Stimulated activated CD4-positive, alpha-beta T cell treated with anti-CD3 and anti-CD28 coated beads, Interleukin-4, amount 100 ng/mL, for 4 hours (primary cell): ENCODE measurements at places on chromosomes 6 and 20.

GRCh38 chr20:61599541-61599992 lies 347.5 kb downstream of the CDH4 start:
- DNase-seq: no peak

GRCh38 chr20:33893314-33893713 lies 82.2 kb downstream of the CHMP4B start:
- no peak for DNase-seq

GRCh38 chr20:58888521-58889333 lies 36.2 kb downstream of the GNAS start:
- DNase-seq: peak; percentile 81

DNA sequence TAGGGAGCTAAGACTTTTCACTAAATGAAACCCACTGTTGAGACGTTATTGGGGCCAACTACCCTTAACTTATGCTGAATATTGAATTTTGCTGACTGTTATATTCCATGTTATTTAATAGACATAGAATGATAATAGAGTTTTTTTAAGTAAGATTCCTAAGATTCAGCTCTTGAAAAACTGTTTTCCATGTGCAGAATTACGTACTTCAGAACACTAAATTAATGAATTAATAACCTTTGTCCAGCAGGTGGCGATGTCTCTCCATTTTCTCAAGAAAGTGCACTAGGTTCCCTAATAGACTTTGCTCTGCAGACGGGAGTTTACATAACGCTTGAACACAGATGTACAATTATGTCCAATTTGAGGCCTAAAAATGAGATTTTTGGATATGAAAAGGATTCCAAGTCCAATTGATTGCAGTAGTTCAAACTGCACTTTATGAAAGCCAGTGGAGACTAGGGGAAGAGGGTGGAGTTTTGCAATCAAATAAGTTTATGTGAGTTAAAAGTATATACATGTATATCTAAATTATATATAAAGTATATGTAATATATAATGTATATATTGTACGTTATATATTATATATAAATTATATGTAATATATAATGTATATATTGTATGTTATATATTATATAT lies 282.1 kb downstream of the UST start:
- peak; percentile 51 for DNase-seq
